EL (cell line): ENCODE measurements at places on chromosomes 4 and X.

GRCh38 chr4:70183168-70183939 is 12.2 kb upstream of the ODAM start:
- DNase-seq = peak; percentile 24

DNA sequence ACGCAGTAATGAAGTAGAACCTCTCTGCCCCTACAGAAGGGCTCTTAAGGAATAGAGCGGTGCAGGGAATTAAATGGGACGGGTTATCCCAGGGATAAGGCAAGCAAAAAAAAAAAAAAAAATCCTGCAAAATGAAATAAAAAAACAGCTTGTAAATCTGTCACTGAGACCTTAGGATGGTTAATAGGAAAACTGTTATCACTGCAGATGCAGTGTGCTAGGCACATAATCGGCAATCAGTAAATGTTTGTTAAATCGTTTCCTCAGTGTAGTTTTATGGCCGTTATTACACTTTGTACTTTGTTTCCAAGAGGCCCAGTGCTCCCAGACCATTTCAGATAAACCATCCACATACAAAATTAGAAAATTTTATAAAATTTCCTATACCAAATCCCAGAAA is 1.0 kb downstream of the HNRNPH2 start:
- DNase-seq = no peak

DNA sequence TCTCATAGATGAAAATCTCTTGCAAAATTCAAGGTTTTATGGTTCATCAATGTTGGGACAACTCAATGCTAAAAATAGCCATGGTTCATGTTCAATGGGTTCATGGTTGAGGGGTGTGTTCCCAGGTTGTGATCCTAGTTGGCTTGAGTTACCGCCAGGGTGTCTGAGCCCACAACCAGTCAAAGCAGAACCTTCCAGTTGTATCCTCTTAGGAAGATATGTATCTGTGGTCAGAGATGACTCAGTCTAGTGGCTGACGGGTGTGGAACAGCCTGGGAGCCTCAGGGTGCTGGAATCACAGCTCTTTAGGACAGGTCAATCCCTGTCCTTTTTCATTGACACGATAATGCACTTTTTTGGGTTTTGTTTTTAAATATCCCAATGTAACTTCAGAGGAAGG is 192.3 kb upstream of the NR3C2 start:
- peak; percentile 11 for DNase-seq

DNA sequence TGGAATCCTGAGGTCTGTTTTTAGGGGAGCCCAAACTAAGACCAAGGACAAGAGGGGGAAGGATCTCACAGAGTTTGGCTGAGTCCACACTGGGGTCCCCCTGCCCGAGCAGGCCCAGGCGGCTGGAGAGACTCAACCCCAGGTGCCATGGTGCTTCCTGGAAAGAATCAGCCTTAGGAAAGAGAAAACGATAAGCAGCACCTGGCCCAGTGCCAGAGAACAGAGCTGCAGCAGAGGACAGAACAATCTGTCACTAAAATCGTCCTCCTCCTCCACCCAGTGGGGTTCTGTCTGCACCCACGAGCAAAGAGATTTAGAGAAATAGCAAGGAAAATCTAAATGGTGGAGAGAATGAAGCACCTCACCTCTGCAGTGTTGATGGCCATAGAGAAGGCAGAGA is 470.5 kb downstream of the BCOR start:
- no peak for DNase-seq

DNA sequence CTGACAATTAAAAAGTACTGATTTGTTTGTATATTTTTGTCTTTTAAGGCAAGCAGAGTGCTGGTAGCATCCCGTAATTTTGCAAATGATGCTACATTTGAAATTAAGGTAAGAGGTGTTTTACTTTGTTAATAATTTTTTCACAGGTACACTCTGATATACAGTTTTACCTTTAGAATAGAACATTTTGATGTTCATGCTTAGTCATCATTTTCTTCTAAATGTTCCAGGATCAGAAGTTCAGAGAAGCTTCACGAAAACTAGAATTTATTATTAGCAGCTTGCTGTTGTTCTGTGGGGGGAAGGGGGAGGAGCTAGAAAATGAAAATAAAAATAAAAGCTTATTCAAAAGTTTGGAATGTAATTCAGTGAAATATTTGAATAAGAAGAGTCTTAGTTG is 5.5 kb downstream of the PDHA1 start:
- DNase-seq = no peak

GRCh38 chr4:74618659-74619058 is 173.7 kb downstream of the AREG start:
- peak; percentile 47 for DNase-seq

GRCh38 chrX:41607264-41607832 is 81.4 kb upstream of the GPR34 start:
- DNase-seq = no peak

DNA sequence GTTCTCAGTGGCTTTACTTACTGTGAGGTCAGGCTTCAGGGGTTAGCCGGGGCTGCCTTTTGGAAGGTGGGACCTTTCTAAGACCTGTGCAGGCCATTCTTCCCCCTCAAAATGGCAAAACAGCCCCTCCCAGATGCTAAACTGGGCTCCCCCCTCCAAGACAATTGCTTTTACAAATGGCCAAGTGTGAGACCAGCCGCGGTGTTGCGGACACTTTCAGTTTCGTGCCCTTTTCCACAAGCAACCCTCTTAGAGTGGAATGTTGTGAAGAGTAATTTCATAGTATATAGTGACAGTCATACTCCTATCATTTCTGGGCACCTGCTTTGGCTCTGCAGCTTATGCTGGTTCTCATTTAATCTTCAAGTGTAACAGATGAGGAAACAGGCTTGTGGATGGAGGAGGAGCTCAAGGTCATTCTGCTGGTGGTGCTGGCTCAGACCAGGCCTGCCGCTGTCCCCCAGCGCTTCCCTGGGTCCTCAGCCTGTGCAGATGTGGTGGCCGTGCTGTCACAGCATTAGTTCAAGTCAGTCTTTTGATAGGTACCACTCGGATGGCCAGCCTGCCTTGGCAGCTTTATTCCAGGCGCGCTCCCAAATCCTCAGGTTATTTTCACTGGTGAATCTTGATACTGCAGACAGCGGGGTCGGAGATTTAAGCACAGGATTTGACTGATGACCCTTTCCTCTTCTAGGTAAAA is 55.0 kb upstream of the TADA2B start:
- DNase-seq = peak; percentile 12

DNA sequence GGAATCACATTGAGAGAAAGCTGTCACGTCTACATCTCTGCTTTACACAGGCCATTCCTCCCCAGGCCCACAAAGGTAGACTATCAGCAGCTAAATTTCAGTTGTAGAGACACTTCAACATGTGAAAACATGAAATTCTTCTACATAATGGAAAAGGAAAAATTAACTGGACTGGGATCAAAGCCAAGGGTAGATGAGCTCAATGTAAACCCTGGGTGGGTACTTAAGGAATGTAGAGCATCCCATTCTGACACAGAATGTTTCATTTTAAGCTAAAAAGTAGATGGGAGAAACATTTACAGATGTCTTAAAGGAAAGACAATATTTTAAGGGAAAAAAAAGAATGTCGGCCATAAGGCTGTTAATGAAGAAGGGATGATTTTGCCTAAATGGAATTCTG is 51.3 kb upstream of the NPNT start:
- peak; percentile 38 for DNase-seq

GRCh38 chrX:150546711-150547153 is 21.7 kb upstream of the MTM1 start:
- DNase-seq = no peak

DNA sequence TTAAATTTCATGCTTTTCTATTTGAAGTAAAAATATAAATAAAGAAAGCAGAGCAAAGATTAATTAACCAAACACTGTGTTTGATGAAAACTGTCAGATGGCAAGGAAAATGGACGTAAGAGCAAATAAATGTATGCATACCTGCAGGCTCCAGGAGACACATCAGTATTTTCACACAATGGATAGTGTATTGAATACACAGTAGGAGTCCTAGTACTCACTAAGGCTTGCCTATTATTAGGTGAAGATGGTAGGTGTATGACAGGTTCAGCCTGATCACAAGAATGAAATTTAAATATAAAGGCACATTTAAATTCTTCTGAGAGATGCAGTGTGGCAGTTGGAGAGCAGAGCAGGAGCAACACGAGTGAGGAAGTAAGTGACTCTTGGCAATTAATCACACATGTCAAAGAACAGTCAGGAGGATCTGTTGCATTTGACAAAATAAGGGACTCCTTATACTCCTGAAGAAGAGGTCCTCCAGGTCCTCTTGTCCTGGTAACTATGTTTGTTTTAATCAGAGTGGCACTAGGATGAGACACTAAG is 106.0 kb upstream of the NDST4 start:
- DNase-seq = no peak

- DNase-seq = peak; percentile 1
These were observed 34.4 kb downstream of the AGTR2 start for GRCh38 chrX:116204932-116205331.

DNA sequence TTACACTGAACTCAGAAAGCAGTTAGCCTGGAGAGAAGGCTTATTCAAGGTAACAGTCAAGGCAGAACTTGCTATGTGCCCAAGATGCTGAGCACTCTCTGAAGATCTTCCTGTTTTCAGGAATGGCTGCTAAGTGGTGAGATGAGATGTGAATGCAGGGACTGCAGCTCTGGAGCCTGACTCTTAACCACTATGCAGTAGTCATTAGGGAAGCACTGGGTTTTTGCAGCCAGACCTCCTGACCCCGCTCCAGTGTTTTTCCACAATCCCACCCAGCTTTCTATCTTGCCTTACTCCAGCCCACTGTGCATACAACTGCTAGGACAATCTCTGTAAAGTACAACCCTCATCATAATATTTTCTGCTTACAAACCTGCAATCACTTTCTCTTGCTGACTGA is 95.2 kb upstream of the LNX1 start:
- peak; percentile 14 for DNase-seq

DNA sequence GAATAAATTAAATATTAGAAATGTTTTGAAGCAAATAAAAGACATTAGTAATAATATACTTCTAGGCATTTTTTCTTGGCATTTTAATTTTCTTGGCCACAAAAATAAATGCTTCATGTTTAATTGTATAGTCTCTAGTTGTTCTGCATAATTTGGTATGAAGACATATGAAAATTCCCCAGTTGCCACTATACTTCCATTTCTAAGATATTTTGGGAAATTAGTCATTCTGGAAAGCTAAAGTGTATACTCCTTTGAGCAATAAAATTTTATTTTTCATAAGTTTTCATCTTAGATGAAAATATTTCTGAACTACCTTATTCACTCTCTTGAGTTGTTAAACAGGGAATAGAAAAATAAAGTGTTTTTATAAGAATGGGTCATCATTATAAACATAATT is 13.8 kb downstream of the HDX start:
- no peak for DNase-seq

DNA sequence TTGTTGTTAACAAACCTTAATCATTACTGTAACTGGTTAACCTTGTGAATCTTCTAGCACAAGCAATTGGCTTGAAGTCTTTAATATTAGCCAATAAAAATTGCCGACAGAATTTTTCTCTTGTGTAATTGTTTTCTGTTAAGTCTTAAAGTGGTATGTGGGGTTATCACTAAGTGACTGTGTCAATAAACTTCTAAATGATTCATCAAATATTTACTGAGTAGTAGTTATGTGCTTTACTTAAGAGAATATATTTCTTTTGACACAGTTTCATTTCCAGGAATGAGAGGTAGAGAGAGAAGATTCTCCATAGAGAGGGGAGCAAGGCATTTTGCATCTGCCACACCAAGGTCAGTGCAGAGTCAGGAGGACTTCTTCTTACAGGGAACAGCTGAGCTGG is 2361.6 kb upstream of the AGA start:
- DNase-seq = no peak

- DNase-seq = peak; percentile 4
These were observed 126.9 kb upstream of the GPRIN3 start for GRCh38 chr4:89434364-89434988.

- no peak for DNase-seq
These were observed 4.7 kb downstream of the TMSB4X start for GRCh38 chrX:12979616-12980015.

DNA sequence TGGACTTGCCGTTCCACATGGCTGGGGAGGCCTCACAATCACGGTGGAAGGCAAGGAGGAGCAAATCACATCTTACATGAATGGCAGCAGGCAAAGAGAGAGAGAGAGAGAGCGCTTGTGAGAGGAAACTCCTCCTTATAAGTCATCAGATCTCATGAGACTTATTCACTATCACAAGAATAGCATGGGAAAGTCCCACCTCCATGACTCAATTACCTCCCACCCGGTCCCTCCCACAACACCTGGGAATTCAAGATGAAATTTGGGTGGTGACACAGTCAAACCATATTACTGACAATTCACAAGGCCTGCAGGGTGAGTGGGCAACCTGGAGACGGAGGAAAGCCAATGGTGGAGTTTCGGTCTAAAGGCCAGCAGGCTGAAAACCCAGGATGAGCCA is 394.3 kb upstream of the TRAM1L1 start:
- no peak for DNase-seq

- no peak for DNase-seq
These were observed 251.6 kb downstream of the NPFFR2 start for GRCh38 chr4:72283357-72283756.

DNA sequence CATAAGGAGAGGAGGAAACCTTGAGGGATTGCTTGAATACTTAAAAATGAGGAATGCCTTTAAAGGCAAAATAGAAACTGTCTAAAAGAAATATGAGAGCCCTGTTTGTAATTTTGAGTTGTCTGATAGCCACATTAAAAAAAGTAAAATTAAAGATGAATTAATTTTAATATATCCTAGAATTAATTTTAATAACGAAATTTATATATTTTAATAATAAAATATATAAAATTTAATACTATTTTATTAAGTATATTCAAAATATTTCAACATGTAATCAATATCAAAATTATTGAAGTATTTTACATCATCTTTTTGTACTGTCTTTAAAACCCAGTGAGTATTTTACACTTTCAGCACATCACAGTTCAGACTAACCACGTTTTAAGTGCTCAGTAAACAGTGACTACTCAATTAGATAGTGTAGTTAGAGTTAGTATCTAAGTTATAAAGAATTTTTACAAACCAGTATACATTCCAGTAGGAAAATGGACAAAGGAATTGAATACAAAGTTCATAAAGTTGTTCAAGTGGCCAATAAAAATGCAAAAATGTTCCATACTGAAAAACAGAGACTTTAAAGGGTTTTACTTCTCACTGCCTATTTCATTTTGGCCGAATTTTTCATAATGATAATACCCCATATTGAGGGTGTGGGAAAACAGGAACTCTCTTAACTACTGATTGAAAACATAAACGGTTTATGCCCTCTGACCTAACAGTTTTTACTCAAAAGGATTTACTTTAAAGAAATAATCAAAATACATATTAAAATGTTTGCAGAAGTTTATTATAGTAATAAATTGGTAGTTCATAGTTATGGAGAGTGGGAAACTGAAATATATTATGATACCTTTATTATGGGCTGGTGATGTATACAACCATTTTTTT is 2.9 kb downstream of the SLC30A9 start:
- DNase-seq = no peak

- DNase-seq = no peak
These were observed 21.1 kb upstream of the UBA1 start for GRCh38 chrX:47172549-47172948.

GRCh38 chr4:92305148-92305877 is 1.5 kb downstream of the GRID2 start:
- DNase-seq = peak; percentile 24
